ENCODE measurements at places on chromosomes 2 and 18. TPM values are rescaled to one million over a fixed set of nuclear protein-coding genes. Genes with fewer than 3 reads are reported as not detected.

GRCh38 chr2:161814008-161814660 is 189.9 kb downstream of the SLC4A10 start:
- DNase-seq: no peak

GRCh38 chr2:130727286-130727924 is 1.5 kb upstream of the GPR148 start:
- DNase-seq: no peak

TMEM198 gene
- total RNA-seq: 8.2 TPM

DNA sequence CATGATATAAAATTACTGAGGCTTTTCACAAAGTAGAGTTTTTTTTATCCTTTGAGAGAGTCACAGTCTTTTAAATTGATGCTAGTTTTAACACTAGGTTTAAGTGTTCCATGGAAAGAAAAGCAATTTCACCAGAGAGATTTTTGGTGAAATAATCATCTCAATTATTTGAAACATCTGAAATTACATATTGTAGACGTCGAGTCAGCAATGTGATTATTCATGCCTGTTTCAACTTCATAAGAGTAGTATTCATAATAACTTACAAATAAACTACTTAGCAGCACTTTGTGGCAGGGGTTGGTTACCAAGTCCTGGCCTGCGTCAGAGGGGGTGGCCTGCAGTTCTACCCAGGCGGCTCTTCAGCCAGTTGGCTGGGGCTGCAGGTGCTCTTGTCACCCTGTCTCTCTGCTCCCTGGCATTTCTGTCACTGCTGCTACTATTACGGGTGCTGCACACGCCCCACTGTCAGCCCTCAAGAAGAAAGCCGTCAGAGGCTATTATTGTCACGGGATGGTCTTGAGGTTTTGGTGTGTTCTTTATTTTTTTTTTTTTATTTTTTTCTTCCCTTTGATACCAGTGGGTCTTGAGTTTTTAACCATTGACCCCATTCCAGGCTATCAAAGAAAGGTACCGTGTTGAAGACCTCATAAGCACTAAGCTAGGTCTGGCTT is 50.4 kb downstream of the MALT1 start:
- DNase-seq: no peak

RAB6D gene
- not detected for total RNA-seq

NOSTRIN gene
- total RNA-seq: 0.40 TPM
